ENCODE measurements at places on chromosomes 6 and 20. TPM values are rescaled to one million over a fixed set of nuclear protein-coding genes. Genes with fewer than 3 reads are reported as not detected.
A peak's percentile ranks its signal among the peaks of the same experiment; 100 is the strongest.

FABP7 gene
- total RNA-seq: 0.54 TPM

SOX18 gene
- total RNA-seq: not detected

CLVS2 gene
- not detected for total RNA-seq

OR2H1 gene
- not detected for total RNA-seq

TSPO2 gene
- not detected for total RNA-seq

DNA sequence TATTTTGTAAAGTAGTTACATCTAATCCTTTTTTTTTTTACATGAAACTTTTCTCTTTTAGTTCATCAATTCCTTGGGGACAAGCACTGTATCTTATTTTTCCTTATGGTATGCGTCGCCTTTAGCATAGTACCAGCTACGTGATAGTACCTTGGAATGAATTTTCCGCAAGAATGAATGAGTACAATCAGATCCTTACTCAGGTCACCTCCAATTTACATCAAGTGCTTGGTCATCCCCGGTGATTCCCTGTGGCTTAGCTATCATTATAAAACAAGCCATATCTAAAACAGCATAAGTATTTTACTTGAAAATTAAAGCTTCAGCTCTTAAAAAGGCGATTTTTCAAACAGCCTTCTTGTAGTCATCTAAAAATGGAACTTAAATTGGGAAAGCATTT, 680.4 kb upstream of the MAP3K7 start:
- no peak for DNase-seq

GRCh38 chr6:140897804-140898573, 1234.7 kb upstream of the GJE1 start:
- peak; percentile 89 for DNase-seq

DNA sequence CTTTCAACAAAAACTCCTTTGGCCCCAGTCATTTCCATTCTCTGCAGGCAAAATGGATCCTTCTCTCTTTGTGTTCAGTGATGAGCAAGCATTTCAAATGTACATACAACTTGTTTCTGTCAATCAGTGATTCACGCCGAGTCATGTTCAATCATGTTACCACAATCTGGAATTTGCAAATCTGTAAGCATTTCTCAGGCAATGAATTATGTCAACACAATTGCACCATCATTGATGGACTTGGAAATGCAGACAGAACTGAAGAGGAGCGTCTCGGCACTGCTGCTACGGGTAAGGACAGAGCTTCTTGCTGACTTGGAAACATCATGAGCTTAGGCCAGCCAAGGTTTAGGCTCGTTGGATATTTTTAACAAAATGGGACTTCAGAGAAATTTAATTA, 132.8 kb upstream of the AGPAT4 start:
- peak; percentile 50 for DNase-seq

DNA sequence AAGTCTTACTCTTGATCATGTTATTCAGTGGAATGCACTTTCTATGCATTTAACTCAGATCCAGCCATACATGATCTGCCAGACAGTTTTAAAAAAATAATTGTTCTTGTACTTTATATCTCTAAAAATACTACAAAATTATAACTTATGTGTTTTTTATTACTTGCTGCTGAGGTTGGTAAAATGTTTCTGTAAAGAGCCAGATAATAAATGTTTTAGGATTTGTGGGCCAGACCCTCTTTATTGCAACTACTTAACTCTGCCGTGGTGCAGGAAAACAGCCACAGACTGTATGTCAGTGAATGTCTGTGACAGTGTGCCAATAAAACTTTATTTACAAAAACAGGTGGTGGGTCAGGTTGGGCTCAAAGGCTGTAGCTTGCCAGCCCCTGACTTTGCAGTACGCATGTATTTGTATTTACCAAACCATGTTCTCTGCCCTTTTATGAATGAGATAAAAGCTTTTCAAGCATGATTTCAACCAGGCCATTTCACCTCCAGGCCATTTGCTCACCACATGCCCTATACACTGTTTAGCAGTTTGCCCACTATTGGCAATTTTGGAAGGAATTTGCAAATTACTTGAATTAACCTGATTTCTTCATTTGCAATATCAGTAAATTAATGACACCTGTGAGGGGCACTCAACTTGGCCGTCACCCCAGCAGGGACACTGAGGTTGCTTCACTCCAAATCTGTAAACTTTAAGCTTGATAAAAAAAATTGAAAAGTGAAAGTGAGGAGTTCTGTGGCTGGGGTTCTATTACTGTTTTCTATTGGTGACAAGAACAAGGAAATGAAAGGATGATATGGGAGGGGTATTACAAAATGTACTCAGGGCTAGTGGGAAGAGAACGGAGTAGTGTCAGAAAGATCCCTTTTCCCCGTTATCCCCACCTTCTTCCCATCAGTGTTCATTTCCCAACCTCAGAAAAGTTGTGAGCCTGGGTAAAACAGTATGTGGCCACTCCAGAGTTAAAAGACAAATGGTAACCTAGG, 133.4 kb downstream of the CEBPB start:
- no peak for DNase-seq

GRCh38 chr6:63816982-63817436, 181.4 kb downstream of the PHF3 start:
- DNase-seq: peak; percentile 8

GRCh38 chr20:29687438-29687837, 1570.0 kb upstream of the DEFB115 start:
- DNase-seq: no peak

GRCh38 chr6:3194535-3195419, 32.7 kb downstream of the TUBB2B start:
- no peak for DNase-seq

- no peak for DNase-seq
These were observed 112.2 kb downstream of the PCSK2 start for GRCh38 chr20:17339000-17339399.

DNA sequence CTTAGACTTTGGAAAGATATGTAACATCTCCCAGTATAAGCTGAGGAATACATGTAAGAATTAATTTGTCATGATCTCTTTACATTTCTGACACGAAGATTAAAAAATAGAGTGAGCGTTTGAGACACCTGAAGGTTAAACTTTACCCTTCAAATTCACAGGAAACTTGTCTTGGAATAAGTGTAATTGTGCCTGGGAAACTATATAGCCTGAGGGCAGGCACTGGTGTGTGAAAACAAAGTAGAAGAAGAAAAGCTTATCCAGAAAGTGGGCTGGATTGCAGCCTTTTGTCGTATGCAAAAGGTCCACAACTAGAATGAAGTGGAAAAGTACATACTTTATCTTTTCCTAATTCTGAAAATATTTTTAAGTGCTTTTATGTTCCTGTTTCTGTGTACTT, 275.7 kb upstream of the TCF21 start:
- no peak for DNase-seq

- no peak for DNase-seq
These were observed 774 bp upstream of the SFT2D1 start for GRCh38 chr6:166343150-166343487.

- no peak for DNase-seq
These were observed 113.9 kb downstream of the WDR27 start for GRCh38 chr6:169587975-169588374.

- DNase-seq: no peak
These were observed 2.1 kb upstream of the ERGIC3 start for GRCh38 chr20:35539756-35540212.

GRCh38 chr6:42269553-42269952, 51.9 kb upstream of the MRPS10 start:
- DNase-seq: no peak

DNA sequence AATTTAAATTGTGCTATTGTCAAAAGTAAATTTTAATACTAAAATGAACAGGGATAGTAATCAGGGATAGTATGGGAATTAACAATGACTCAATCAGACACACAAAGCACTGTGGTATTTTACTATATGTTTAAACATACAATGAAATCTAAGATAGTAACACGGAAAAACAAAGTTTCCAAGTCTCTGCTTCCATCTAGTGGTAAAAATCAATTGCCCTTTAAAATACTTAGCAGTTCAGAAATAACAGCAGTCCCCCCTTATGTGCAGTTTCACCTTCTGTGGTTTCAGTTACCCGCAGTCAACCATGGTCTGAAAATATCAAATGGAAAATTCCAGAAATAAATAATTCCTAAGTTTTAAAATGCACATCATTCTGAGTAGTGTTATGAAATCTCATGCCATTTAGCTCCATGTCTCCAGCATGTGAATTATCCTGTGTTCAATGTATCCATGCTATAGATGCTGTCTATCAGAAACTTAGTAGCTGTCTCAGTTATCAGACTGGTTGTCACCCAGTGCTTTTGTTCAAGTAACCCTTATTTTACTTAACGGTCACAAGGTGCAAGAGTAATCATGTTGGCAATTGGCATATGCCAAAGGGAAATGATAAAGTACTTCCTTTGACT, 58.5 kb downstream of the AHI1 start:
- DNase-seq: no peak

DNA sequence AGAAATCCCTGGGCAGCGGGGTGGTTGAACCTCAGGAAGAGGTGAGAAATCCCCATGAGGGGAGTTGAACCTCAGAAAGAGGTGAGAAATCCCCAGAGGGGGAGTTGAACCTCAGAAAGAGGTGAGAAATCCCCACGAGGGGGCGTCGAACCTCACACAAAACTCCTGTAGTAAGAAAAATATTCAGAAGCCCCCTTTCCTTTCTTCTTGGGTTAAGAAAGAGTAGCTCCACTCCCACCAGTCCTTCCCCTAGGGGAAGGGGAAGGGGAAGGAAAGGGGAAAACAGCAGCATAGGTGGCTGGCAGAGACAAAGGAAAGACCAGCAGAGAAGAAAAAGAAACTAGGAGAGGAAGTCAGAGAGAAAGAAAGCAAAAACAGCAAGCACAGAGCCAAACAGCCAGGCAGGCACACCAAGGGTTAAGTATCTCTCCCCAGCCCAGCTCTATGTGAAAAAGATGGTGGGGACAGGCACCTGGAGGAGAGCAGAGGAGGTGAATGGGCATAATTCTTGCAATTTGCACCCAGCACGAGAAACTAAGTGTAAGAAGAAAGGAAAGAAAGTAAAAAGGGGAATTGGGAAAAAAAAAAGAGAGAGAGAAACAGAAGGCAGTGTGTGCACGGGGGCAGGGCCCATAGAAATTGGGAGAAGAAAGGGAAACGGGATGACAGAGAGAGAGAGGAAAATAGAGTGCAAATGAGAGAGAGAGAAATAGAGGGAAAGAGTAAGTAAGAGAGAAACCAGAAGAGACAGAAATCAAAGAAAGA, 88.2 kb downstream of the PLG start:
- DNase-seq: no peak

- DNase-seq: no peak
These were observed 16.2 kb downstream of the TNXB start for GRCh38 chr6:32092760-32093497.

- DNase-seq: peak; percentile 22
These were observed 84.9 kb downstream of the FBXO5 start for GRCh38 chr6:152897807-152898399.

GRCh38 chr20:9122571-9122970, 53.7 kb downstream of the PLCB4 start:
- no peak for DNase-seq
